ENCODE measurements at places on chromosomes 5 and 9. TPM values are rescaled to one million over a fixed set of nuclear protein-coding genes. Genes with fewer than 3 reads are reported as not detected.

Gene IFNK
- not detected for total RNA-seq

Gene SLC34A1
- not detected for total RNA-seq

Gene SLC45A2
- total RNA-seq: not detected

Gene GABRA1
- total RNA-seq: 17.3 TPM

Gene ENTREP1
- total RNA-seq: 25.0 TPM

Gene LRRC14B
- total RNA-seq: not detected

Gene OSMR
- total RNA-seq: 2.6 TPM

Gene SH3GL2
- total RNA-seq: 4.9 TPM

Gene TTC23L
- total RNA-seq: 1.2 TPM
